ENCODE measurements at places on chromosomes 6 and 20.

- DNase-seq = no peak
Observed at GRCh38 chr20:51122931-51123658, 100.2 kb upstream of the KCNG1 start.

- no peak for DNase-seq
Observed at GRCh38 chr20:12531626-12532025, 477.1 kb upstream of the SPTLC3 start.

GRCh38 chr20:56831795-56832194 is 202.7 kb downstream of the TFAP2C start:
- no peak for DNase-seq

- peak; percentile 52 for DNase-seq
Observed at GRCh38 chr6:141540207-141540606, 592.5 kb upstream of the GJE1 start.

GRCh38 chr6:147381712-147382111 is 126.8 kb upstream of the SAMD5 start:
- no peak for DNase-seq

- no peak for DNase-seq
Observed at GRCh38 chr6:79971193-79971592, 23.8 kb upstream of the ELOVL4 start.

DNA sequence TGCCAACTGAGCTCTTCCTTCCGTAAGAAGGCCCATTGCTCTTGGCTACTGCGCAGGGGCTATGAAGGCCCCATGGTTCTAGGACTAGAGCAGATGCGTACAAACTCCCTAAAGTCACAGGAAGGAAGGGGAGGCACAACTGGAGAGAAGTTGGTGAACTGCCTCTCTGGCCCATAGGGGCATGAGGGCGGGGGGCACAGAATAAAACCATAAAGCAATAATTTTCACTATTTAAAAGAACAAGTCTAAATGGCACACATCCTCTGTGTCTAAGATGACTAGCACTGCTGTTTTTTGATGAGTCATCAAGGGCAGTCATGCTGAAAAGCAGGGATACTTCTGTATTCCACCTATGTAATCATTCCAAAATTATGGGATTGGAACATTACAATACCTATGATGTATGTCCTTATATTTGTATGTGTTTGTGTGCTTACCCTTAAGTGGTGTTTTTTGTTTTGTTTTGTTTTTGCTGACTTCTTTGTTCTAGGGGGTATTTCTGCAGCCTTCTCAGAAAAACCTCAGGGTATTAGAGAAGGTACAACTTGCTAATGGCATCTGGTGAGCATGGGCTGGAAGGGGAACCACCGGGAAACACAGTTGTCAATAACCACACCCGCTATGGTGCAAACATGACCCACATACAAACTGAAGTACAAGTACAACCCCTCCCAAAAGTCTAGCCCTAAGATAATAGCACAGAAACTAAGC is 36.9 kb downstream of the B4GALT5 start:
- no peak for DNase-seq

GRCh38 chr20:3168829-3169590 is 4.3 kb downstream of the LZTS3 start:
- DNase-seq = no peak

GRCh38 chr20:916125-916799 is at the start of gene ANGPT4:
ANGPT4 (minus strand) TSS chr20:916334; CDS start chr20:916214, 120 bp downstream.
- no peak for DNase-seq

All from NCI-H1417 (cell line).